ENCODE measurements at places on chromosomes 6 and 20.

- DNase-seq = no peak
These were observed at the start of gene ADGRG6 for GRCh38 chr6:142301651-142302391. Gene ADGRG6 (plus strand): TSS chr6:142302007. CDS start chr6:142302330, 323 bp downstream.

DNA sequence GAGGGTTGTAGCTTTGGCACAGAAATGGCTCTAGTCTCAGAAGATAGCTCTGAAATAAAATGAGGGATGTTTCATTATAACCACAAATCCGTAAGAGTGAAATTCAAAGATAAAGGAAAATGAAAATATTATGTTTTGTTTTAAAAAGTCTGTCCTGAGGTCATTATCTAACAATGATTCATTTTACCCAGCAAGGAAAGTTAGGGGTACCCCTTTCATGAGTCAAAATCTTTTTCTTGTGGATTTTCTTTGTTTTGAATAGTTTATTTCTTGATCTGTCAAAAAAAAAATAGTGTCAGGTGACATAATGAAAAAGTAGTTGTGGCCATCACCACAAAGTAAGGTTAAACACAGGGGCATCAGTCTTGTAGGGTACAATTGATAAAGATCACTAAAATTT, 59.7 kb upstream of the MYB start:
- no peak for DNase-seq

DNA sequence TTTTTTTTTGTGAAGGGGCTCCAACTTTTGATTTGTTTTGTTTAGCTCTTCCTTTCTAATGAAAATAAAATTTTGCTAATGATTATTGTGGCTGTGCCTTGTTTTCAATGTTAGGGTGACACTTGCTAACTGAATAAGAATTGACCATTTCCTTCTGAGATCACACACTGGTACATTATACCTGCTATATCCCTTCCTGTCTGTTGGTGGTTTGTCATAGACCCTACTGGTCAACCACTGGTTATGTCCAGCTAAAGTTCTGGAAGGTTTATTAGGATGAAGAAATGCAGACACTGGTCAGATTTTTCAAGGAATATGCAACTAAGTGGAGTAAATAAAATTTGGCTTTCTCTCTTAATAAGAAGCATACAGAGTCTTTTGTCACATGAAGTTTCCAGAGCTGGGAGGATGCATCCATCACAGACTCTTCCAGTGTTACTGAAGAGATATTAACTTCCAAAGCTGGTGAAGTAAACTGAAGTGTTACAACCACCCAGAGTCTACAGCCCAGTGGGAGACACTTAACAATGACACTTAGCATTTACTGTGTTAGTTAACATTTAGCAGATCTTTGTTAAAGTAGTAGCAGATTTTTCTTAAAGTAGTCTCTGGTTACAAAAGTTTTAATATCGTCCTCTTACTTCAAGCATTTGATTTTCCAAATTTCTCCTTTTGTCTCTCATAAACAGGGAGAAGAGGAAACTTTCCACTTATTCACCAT, 19.7 kb upstream of the CALHM5 start:
- no peak for DNase-seq

- no peak for DNase-seq
These were observed 149.7 kb upstream of the TNFAIP3 start for GRCh38 chr6:137717074-137718073.

DNA sequence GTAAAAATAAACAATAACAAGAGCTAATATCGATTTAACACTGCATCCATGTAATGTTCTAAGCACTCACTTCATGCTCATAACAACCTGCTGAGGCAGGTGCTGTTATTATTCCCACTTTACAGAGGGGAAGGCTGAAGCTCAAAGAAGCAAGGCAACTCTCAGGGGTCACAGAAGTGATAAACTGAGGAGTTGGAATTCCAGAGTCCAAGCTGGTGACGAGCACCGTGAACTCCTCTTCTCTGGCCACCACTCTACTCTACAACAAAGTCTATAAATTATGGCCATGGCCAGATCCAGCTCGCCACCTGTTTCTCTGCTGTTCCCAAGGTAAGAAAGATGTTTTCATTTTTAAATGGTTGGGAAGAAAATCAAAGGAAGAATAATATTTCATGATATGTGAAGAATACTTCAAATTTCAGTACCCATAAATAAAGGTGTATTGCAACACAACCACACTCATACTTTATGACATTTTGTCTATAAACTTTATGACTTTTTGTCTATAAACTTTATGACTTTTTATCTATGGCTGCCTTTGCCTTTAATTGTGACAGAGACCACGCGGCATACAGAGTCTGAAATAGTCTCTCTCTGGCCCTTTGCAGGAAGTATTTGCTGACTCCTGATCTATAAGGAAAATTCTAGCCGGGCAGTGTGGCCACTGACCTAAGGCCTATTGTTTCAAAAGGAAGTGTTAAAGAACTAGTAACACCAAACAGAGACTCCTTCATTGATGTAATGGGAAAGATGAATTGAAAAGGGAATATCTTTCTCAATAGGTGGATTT, 113.2 kb upstream of the KCNG1 start:
- DNase-seq = no peak

- no peak for DNase-seq
These were observed 231.1 kb upstream of the TAB2 start for GRCh38 chr6:149086363-149086762.

DNA sequence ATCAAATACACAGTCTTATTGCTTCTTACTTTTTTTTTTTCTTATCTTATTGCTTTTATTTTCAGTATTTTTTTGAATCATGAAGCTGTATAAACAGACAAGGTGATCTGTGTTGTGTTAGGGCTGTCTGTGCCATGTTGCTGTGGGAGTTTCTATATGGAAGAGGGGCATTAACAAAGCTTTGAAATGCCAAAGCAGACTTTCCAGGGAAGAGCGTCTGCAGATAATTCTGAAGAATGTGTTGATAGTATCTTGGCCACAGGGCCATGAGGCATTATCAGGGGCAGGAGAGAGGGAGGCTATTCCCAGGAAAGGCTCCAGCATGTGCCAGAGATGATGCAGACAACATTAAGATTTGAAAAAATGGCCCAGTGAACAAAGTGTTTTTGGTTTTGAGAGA, 354.5 kb downstream of the UTRN start:
- no peak for DNase-seq

DNA sequence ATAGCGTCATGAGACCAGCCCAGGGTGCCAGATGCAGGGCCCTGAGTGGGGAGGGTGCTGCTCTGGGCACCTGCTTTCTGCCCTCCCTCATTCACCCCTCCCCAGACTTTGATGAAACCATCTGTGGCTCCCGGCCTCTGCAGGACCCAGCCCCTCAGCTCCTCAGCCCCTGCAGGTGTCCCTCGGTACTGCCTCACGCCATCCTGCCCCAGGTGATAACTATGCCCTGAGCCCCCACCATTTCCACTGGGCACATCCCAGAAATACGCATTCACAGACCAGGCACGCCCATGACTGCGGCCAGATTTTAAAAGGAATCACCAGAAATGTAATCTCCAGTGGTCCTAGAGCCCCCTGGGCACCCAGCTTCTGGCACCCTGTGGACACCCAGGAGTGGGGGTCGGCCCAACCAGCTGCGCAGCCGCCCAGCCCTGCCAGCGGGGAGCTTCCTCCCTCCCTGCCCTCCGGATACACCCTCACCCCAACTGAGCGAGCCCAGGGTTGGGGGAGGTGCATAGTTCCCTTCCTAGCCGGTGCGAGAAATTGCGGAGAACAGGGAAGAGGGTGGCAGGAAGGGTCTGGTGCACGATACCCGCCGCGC, 615 bp upstream of the NTSR1 start:
- no peak for DNase-seq

Measured in NCI-H446 treated with DMSO at 0.1 percent for 48 hours (cell line).